ENCODE measurements at places on chromosomes 5 and 9.
A peak's percentile ranks its signal among the peaks of the same experiment; 100 is the strongest.

DNA sequence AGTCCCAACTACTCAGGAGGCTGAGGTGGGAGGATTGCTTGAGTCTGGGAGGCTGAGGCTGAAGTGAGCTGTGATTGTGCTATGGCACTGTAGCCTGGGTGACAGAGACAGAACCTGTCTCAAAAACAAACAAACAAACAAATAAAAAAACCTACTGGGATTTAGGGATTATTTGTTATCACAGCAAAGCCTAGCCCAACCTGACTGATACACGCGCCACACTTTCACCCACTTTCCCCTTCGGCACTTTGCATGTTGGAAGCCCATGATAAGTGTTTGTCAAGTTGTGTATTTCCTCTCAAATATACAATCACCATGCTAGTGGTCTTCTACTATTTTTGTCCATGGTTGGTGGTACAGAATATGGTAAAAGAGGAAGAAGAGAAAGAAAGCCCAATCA is 50.5 kb upstream of the STC2 start:
- DNase-seq = no peak

- no peak for DNase-seq
Observed at GRCh38 chr5:180807046-180807445, 4.4 kb upstream of the MGAT1 start.

- peak; percentile 50 for DNase-seq
Observed at GRCh38 chr9:6929441-6930215, 171.9 kb downstream of the KDM4C start.

DNA sequence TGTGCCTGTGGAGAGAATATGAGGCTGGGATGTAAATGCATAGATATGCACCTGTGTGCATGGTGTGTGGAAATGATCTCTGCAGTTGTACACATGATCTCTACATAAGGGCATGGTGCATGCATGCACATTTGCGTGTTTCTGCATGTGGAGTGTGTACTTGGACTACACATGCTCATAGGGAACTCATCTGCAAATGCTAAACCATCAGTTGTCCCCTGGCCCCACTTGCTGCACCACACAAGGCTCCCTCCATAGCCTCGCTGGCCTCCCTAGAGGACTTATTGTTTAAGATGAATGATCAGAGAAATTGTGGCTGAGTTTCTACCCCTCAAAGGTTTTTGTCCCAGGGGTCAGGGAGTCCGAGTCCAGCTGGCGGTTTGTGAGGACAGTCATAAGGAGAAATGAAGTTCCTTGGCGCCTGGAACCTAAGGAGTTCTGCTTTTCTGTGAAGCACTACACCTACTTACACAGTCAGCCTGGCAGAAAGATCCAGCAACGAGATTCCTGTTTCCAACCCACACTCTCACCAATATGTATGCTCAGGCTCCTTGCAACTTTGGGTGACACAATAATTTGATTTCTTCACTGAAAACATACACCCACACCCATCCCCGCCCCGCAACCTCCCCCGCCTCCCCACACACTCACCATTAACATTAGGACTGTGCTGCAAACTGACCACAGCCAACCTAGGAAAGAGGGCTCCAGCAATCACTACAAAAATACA is 79.9 kb upstream of the CPEB4 start:
- DNase-seq = no peak

Data from hematopoietic multipotent progenitor cell treated with erythropoietin and hydrocortisone succinate and interleukin-3 and kit ligand, for 15 days (in vitro differentiated cells).